ENCODE measurements at places on chromosomes 5 and 9. TPM values are rescaled to one million over a fixed set of nuclear protein-coding genes. Genes with fewer than 3 reads are reported as not detected.

Gene MEF2C
- total RNA-seq: 7.7 TPM

Gene HK3
- not detected for total RNA-seq

DNA sequence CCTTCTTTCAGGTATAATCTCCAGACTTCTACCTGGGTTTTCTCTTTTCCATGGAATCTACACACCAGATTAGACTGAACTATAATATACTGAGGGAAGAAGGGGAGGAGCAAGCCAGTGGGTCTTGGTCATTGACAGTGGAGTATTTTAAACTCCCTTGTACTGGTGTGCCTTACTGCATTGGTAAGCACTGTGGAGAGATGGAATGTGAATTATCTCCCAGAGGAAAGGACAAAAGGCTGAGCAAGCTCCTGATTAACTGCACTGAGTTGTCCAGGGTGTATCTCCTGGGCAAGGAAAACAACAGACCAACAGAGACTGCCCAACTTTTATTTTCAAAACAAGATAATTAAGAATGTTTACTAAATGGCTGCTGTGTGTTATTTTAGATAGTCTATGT lies 29.8 kb upstream of the SLCO6A1 start:
- no peak for DNase-seq

- DNase-seq: no peak
Observed at GRCh38 chr9:136430588-136431234, 8.9 kb downstream of the INPP5E start.

GRCh38 chr9:24095246-24095645 lies 269.2 kb upstream of the ELAVL2 start:
- DNase-seq: no peak

- no peak for DNase-seq
Observed at GRCh38 chr9:68895741-68896478, 118.0 kb downstream of the PRKACG start.

Gene ARL10
- 1.5 TPM for total RNA-seq

DNA sequence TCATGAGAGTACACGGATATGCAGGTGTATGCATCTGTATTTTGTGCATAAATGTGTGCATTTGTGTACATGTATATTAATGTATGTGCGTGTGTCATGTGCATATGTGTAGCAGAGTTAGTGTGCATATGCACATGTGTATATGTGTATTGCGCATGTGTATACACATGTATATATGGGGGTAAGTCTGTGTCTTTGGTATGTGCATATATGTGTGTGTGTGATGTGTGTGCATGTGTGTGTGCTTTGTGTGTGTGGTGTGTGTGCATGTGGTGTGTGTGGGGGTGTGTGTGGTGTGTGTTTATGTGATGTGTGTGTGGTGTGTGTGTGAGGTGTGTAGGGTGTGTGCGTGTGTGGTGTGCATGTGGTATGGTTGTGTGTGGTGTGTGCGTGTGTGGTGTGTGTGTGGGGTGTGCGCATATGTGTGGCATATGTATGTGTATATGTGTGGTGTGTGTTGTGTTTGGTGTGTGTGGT lies 13.1 kb upstream of the CTSL start:
- DNase-seq: no peak

GRCh38 chr5:74402553-74402952 lies 238.0 kb downstream of the ENC1 start:
- DNase-seq: no peak

- no peak for DNase-seq
Observed at GRCh38 chr5:94910721-94911120, 292.3 kb downstream of the SLF1 start.

All from M059J (cell line).